Activated gamma-delta T cell treated with anti-CD3 and anti-CD28 coated beads, Interleukin-2, amount 50 U/mL, for 16 hours (primary cell): ENCODE measurements at places on chromosomes 16 and 17.

- no peak for DNase-seq
These were observed 36.2 kb downstream of the MPHOSPH6 start for GRCh38 chr16:82133798-82134197.

- DNase-seq = no peak
These were observed 11.8 kb upstream of the MLYCD start for GRCh38 chr16:83887080-83887479.

- no peak for DNase-seq
These were observed 11.7 kb downstream of the SLC7A6OS start for GRCh38 chr16:68298907-68299561.

DNA sequence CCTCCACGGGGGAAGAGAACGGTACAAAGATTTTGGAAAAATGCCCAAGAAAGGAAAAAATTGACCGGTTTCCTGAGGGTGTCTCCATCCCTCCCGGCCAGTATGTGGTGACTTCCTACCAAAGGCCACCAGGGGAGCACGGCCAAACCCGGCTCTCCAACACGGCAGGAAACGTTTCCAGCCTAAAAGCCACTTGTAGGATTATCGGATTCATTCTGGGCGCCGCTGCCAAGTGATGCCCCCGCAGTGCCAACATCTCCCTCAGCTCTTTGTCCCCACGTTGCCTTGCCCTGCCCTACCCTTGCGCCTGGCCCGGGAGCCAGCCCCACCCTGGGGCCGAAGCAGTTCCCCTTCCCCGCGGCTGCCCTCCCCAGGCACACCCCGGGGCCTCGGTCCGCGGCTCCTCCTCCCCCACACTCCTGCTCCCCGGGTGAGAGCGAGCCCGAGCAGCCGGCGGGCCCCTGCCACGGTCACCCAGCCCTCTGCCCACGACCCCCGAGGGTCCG, 688 bp downstream of the CRK start:
- DNase-seq = peak; percentile 14

DNA sequence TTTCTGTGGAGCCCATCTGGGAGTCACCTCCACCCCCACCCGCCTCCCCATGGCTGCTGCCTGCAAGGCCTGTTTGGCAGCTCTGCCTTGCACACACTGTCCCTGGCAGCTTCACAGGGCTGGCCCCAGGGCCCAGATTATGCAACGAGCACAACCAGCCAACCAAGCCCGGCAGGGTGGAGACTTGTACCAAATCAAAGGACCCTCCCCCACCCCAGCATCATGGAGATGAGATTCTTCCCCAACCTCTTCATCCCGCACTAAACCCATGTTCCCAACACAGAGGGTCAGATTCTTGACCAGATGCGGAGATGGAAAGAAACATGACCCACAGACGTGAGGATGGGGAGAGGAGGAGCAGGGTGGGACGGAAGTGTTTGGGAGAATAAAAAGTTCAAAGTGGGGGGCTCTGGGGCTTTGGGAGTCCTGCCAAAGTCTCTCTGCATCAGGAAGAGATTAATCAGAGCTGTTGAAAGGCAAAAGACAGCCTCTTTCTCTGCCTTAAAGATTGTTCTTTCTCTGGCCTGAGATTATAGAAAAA, 3.8 kb downstream of the SMARCD2 start:
- no peak for DNase-seq

DNA sequence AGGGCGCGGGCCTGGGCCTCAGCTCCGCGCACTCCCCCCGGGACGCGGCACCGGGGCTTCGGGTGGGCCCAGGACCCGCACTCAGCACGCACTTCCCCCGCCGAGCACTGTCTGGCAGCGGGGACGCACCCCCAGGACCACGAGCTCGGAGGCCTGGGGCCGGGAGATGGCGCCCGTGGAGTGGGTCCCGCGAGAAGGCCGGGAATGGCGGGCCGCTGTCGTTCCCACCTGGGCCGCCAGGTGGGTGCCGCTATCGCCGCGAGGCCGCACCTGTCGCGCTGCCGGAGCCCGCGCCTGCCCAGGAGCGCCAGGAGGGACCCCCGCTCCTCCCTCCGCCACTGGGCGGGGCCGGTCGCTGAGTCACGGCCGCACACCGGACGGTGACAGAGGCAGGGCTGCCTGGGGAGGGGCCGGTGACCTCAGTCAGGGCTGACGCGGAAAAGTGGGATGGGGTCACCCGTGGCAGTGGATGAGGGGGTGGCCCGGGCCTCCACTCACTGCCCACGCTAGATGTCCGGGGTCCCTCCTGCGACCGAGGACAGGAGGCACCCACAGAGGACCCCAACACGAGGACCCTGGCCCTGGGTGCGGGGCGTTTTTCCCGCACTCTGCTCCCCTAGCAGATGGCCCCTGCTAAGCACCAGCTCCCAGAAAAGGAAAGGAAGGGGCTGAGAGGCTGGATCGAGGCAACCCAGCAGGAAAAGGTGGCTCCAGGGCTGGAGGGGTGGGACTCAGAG, 6.9 kb upstream of the ACTG1 start:
- peak; percentile 52 for DNase-seq

- no peak for DNase-seq
These were observed 24.9 kb downstream of the GSE1 start for GRCh38 chr16:85637808-85638647.

- DNase-seq = no peak
These were observed 7.3 kb downstream of the CACNA1H start for GRCh38 chr16:1159973-1160772.

- DNase-seq = peak; percentile 45
These were observed 654 bp downstream of the LASP1 start for GRCh38 chr17:38870259-38871165.

DNA sequence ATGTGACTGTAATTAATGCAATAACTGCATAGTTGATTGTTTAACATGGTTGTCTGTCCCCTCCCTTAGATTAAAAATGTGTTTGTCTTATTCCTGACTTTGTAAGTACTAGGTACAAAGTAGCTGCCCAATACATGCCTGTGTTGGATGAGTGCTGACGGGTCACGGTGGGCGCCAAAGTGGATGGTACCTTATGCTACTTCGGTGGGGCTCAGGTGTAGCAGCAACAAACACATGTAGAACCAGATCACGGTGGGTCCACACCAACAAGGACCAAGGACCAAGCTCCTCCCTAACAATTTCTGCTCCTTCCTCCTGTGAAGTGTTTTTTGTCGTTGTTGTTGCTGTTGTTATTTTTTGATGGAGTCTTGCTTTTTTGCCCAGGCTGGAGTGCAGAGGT, 46.4 kb upstream of the ZFHX3 start:
- no peak for DNase-seq

GRCh38 chr17:44924107-44924544, 8.8 kb upstream of the GFAP start:
- DNase-seq = no peak

- no peak for DNase-seq
These were observed 12.8 kb upstream of the PAFAH1B1 start for GRCh38 chr17:2580661-2581060.

DNA sequence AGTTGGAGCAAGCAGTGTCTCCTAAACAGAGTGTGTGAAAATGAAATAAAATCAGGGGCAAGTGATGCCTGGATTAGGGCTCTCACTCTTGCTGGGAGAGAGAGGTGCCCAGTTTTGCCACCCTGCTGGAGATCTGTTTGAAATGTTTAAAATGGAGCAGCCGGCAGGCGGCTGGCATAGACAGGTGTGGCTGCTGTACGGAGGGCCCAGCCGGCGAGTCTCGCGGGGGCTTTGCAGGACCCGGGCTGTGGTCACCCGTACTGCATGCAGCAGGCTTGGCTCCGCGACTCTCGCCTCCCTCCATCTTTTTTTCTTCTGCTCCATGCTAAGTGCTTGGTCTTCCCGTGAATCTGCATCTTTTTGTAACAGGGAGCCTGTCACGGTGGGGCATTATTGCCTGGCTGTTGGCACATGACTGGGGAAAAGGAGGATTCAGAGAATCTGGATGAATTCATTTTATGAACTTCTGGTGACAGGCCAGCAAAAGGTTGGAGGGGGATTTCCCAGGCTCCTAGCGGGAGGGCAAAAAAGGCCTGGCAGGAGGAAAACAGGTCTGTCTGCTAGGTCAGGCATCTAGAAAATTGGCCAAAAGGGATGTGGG, 1.8 kb downstream of the ZNRF1 start:
- no peak for DNase-seq

DNA sequence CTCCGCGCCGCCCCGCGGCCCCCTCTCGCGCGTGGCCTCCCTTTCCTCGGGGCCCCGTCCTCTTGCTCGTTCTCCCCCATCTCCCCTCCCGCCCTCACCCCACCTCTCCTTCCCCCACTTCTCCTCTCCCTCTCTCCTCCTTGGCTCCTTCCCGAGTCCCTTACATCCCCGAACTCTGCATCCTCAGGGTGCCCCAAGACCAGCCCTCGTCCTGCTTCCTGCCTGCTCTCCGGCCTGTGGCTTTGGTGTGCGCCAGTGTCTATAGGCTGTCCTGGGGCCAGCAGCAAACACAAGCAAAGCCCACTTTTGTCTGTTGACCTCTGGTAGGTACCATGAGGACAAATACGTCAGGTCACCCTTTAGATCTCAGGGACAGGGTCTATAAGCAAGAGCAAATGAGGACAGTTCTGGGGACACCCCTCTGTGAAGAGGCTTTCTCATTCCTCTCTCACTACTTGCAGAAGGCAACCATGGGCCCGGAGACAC, 284 bp upstream of the COPZ2 start:
- DNase-seq = no peak

DNA sequence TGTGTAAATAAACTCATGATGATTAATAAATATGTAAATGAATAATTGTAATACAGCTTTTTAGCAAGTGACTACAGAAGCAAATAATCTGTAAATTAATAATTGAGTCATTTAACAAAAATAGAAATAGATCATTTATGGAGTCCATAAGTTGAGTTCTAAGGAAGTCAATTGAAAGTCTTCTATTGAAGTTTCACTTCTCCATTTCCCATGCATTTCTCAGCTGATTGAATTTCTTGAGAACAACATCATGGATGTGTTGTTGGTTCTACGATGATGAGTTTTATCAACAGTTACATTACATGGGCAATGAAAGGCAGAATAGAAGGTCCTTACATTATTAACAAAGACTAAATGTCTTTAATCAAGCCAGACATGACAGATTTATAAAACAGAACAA, 290.4 kb downstream of the MAP2K6 start:
- no peak for DNase-seq

- DNase-seq = no peak
These were observed 75.9 kb downstream of the CES1 start for GRCh38 chr16:55756963-55757362.

GRCh38 chr16:27486344-27486743, 63.4 kb downstream of the GTF3C1 start:
- DNase-seq = no peak
